Epithelial cell of esophagus (primary cell): ENCODE measurements at places on chromosomes 1 and 21.

- DNase-seq: no peak
Measured at GRCh38 chr21:42031816-42032215, 21.7 kb upstream of the ZBTB21 start.

DNA sequence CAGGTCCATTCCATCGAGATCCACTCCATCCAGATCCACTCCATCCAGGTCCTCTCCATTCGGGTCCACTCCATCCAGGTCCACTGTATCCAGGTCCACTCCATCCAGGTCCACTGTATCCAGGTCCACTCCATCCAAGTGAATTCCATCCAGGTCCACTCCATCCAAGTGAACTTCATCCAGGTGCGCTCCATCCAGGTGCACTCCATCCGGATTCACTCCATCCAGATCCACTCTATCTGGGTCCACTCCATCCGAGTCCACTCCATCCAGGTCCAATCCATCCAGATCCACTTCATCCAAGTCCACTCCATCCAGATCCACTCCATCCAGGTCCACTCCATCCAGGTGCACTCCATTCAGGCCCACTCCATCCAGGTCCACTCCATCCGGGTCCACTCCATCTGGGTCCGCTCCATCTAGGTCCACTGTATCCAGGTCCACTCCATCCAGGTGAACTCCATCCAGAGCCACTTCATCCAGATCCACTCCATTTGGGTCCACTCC lies 157.4 kb downstream of the HUNK start:
- no peak for DNase-seq

DNA sequence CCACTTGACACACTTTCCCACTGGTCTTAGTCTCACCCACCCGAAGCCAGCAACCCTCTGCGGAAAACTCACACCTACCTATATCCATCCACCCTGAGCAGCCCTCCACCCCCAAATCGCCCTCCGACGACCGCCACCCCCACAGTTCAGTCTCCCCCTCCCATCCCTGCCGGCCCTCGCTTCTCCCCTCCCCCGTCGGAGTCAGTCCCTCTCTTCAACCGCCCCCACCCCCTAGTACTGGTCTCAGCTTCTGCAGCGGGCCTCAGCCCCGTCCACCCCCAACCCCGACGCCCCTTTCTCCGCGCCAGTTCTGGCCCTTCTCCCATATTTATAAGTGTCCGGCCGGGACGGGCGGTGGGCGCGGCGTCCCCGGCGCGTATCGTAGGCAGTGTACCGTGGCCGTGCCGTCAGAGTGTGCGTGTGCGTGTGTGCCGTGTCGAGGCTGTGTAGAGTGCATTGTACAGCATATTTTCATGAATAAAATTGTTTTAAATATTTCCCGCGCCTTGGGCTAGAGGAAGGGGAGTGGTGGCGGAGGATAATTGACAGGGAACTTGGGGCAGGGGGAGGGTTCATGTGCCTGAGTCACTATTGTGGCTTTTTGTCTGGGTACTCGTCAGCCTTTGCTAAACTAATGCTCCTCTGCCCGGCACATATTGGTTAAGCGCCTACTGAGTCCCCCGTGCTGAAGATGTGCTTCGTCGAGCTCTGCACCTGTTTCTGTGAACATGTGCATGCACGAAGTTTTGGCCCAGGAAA lies 22.0 kb downstream of the FOXO6 start:
- peak; percentile 56 for DNase-seq

- no peak for DNase-seq
Measured at GRCh38 chr1:214895011-214895600, 187.4 kb upstream of the KCNK2 start.

DNA sequence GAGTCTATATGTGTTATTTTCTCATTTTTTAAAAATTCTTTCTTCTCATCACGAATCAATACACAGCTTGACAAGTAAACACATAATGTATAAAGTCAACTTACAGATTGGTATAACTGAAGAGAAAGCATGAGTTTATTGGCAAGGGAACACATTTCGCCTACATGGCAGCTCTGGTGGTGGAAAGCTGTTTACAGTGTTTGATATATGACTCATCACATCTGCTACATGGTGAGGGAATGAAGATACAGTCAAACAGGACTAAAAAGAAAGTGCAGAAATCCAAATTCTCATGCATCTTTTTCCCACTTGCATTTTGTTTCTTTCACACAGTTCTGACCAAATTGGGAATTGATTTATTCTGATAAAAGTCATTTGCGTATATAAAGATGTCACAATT lies 122.2 kb upstream of the ADGRL4 start:
- peak; percentile 64 for DNase-seq

DNA sequence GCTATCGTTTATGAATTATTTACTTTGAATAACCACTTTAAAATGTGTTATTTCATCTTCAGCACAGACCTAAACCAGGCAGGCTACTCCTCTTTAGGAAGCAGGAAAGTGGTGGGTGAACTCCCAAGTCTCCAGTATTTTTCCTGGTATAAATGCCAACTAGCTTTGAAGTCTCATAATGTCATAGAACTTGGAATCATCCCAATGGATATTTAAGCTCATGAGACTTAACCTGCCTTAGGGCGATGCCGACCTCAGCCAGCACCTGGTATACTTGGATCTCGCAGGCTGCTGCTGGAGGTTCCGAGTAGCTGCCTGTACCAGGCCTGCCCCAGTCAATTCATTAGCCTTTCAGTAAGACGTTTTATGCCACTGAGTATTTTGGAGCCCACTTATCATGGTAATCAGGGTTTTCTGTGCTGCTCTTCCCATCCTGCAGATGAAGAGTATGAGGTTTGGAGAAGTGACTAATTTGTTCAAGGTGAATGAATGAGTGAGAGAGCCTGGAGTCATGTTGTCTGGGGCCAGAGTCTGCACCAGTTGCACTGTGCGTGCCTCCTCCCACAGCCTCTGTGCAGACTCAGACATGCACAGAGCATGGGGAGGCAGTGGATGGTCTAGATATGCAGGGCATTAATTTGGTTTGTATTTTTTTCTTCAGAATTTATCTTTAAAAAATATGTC lies 34.9 kb downstream of the VANGL1 start:
- DNase-seq: peak; percentile 63

GRCh38 chr1:40308036-40308727 lies 8.9 kb downstream of the COL9A2 start:
- DNase-seq: no peak

DNA sequence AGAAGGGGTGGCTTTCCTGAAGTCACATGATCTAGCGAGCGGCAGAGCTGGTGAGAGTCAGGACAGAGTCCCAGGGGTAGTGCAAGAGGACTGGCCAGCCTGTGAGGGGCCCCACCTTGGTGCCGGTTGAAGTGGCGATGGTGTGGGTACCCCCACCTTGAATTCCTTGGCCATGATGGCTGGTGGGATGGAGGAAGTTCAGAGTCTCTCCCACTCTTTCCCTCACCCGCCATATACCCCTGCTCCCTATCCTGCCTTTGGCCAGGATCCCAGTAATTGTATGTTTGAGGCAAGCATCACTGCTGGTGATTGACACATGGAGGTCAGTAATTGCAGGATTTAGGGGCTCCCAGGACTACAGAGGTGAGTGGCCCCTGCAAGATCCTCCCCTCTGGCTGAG lies 11.8 kb downstream of the PADI3 start:
- DNase-seq: no peak

GRCh38 chr1:230080822-230081221 lies 13.8 kb downstream of the GALNT2 start:
- no peak for DNase-seq

DNA sequence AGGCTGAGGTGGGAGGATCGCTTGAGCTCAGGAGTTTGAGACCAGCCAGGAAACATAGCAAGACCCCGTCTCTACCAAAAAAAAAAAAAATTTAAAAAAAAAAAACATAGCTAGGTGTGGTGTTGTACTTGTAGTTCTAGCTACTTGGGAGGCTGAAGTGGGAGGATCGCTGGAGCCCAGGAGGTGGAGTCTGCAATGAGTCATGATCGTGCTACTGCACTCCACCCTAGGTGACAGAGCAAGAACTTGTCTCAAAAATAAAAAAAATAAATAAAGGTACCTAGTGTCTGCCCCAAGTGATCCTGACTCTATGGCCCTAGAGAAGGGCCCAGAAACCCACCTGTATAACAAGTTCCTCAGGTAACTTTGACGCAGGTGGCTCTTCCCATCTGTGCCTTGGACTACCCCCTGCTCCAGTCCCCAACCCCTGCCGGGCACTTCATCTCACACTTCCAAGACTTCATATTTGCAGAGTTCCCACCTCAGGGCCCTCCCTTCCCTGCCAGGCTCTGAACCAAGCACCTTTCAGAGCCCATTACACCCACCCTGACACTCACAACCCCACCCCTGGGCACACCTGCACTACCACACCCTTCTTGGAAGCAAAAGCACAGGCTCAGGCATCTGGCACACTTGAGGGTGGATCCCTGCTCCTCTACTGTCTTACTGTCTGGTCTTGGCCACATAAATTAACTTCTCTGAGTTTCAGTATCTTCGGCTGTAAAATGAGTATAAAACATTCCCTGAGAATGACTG lies 80.2 kb upstream of the KLHDC7A start:
- DNase-seq: no peak

DNA sequence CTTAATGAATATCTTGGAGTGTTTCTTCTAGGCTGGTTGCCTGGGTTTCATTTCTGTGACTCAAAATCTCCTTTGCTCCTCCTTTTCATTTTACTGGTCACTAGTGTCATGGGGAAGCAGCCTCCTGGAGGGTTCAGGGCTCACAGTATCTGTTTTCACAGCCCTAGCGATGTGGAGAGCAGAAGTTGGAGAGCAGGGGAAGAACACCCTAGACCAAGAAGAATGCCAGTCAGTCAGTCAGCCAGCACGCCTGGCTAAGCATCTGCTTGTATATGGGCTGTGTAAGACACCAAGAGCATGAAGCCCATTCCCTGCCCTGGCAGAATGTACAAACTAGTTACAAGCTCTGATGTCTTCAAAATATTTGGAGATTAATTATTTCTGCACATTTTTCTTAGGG lies 7.9 kb downstream of the RXRG start:
- no peak for DNase-seq

DNA sequence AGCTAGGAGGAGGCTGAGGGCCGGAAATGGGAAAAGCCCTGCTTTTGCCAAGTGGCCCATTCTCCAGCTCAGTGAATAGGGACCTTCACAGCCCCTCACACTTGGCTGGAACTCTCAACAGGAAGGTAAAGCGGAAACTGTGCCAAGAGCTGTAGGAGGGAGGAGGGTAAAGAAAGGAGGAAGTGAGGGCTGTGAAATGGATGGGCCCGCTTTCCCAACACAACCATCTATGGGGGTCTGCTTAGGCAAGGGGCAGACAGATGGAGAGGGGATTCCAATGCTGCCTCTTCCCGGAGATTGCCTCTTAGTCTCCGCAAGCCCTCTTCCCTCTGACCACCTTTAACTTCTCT lies 5.2 kb downstream of the INKA2 start:
- DNase-seq: no peak
